ENCODE measurements at places on chromosomes 5 and 9.

- DNase-seq, result no peak
Observed at GRCh38 chr9:107523539-107523938, 34.0 kb upstream of the KLF4 start.

- no peak for DNase-seq
Observed at GRCh38 chr9:105342147-105342505, 97.7 kb downstream of the SLC44A1 start.

GRCh38 chr9:23431459-23431858, 394.6 kb downstream of the ELAVL2 start:
- DNase-seq, result no peak

GRCh38 chr9:16025627-16026026, 472.8 kb downstream of the CCDC171 start:
- DNase-seq, result no peak

GRCh38 chr9:109437286-109437685, 60.8 kb downstream of the PTPN3 start:
- no peak for DNase-seq

DNA sequence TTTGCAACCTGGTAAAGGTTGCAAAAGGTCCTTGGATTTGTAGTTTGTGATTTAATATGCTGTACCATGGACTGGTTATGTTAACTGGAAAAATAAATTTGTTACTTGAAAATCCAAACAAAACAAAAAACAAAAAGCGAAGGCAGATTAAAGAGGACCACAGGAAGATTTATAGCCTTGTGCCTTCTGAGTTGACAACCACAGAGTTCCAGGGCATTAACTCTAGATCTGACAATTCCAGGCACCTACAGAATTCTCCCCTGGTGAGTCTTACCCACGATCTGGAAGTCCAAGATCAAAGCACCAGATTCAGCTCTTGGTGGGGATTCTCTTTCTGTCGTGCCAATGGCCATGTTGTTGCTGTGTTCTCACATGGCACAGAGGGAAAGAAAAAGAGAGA, 107.9 kb upstream of the SELENOP start:
- DNase-seq, result no peak

- peak; percentile 13 for DNase-seq
Observed at GRCh38 chr5:89396278-89396954, 513.4 kb upstream of the MEF2C start.
